CD4-positive, alpha-beta T cell treated with Interleukin-10 for 1 hour (primary cell): ENCODE measurements at places on chromosomes 16 and 17.

DNA sequence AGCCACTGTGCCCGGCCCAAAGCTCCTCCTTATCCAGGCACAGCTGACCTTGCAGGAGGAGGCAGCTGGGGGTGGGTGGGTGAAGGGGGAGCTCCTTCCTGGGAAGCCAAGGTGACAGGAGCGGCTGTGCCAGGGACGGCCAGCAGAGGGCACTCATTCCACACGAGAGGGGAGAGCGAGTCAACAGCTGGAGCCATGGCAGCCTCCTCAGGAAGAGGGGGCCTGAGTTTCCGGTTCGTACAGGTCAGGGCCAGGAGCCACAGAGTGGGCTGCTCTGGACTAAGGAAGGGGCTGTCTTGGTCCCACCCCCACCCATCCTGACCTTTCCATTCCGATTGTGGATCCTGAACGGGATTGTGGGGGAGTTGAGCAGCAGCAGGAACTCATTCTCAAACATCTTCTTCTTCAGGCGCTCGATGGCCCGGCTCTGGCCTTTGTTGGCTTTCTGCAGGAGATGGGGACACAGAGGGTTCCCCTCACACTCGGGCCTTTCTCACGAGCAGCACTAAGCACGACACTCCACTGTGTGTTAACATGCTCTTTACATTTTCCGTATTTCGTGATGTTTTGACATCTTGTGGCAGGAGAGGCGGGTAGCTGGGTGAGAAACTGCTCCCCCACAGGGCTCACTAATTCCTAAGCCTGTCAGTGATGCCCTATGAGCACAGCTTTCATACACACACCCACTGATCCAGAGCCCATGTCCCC lies 61.6 kb downstream of the TIMM22 start:
- DNase-seq: peak; percentile 38

DNA sequence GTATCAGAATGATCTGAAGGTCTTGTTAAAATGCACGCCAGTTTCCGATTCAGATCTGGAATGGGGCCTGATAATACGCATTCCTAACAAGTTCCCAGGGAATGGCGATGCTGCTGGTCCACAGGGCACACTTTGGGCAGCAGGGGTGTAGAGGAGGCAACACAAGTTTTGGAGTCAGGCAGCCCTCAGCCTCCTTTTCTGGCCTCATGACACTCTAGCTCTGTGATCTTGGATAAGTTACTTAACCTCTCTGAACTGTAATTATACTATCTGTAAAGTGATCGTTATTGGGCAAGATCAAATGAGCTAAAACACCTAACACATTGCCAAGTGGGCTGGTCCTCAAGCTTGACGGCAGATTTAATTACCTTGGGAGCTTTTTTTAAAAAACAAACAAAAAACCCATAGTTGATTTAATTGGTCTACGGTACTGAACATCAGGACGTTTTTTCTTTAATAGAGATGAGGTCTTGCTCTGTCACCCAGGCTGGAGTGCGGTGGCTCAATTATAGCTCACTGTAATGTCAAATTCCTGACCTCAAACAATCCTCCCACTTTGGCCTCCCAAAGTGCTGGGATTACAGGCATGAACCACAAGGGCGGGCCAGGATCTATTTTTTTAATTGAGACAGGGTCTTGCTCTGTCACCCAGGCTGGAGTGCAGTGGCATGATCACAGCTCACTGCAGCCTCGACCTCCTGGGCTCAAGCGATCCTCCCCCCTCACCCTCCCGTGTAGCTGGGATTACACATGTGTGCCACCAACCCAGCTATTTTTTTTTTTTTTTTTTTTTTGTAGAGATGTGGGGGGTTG lies 10.0 kb upstream of the MRPS23 start:
- DNase-seq: no peak

GRCh38 chr17:8798846-8799569 lies at the start of gene MFSD6L:
Gene MFSD6L (minus strand): TSS chr17:8799365. CDS start chr17:8799120, 245 bp downstream.
- DNase-seq: no peak

- DNase-seq: no peak
Observed at GRCh38 chr17:51608251-51608933, 348.0 kb downstream of the UTP18 start.

GRCh38 chr17:37605813-37606505 lies 3.3 kb downstream of the SYNRG start:
- DNase-seq: peak; percentile 69

GRCh38 chr16:66444049-66444481 lies 17.0 kb downstream of the BEAN1 start:
- DNase-seq: no peak

DNA sequence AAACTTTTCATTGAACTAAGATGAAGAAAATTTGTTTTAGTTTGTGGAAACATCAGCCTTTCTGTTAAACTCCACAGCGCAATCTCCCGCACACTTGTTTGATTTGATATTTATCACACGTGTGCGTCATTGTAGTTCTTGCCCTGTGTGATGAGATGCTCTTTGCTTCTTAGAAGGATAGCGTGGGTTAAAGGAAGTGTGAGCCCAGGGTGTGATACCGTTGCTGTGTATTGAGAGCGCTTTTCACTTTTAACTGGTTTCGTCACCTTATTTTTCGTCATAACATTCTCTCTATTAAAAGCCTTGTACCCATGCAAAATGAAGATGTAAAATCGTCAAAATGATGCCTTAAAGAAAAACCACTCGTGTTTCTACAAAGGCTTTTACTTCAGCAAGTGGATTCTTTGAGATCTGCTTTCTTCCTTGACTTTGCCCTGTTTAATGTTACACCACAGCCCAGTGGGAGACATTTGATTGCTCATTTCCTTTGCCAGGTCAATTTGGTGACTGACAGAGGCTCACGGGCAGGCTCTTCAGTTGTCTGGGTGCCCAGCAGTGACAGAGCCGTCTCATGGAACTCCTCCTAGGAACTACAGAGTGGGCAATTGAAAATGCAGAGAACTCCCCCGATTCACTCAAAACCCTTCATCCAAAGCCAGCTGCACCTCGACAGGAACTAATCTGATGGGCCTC lies 61.1 kb downstream of the RPA1 start:
- DNase-seq: peak; percentile 45

DNA sequence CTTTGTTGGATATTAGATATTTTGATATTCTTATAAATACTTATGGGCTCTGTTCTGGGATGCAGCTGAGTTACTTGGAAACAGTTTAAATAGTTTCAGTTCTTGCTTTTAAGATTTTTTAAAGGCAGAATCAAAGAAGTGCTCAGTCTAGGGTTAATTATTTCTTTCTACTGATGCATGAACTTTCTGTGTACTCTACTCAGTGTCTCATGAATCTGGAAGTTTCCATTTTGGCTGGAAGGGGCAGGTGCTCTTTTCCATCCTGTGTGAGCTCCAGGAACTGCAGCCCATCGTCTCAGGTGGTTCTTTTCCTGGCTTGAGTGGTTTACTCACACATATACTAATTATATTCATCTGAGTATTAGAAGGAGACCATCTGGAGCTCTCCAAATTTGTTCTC lies 61.1 kb upstream of the CPHXL start:
- no peak for DNase-seq

- DNase-seq: peak; percentile 58
Observed at GRCh38 chr17:75250009-75250471, 11.4 kb downstream of the GGA3 start.

DNA sequence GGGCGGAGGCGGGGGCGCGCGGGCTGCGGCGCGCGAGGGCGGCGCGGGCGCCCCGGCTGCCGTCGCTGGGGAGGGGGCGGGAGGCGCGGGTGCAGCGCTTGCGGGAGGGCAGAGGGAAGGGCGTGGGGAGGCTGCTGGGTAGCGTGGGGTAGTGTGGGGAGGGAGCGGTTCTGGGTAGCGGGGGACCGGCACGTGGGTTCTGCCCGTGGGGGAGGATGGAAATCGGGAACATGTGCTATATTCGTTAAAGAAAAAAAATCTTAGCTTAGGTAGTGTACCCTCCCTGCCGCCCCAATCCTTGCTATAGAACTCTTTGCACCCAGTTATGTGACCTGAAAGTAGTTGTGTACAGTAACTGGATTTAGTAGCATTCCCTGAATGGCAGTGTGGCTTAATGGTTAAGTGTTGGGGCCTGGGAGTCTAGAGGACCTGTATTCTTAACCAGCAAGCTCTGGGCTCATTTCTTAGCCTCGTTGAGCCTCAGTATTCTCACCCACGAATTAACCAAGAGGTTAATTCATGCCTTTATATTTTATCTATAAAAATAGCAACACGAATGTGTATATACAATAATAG lies 646 bp downstream of the RABEP1 start:
- no peak for DNase-seq

GRCh38 chr17:74859459-74860228 lies at the start of gene GRIN2C:
Gene GRIN2C (minus strand): TSS chr17:74859885. CDS start chr17:74855092, 4,793 bp downstream.
- DNase-seq: peak; percentile 36

- no peak for DNase-seq
Observed at GRCh38 chr17:73419051-73419450, 107.2 kb upstream of the CDC42EP4 start.

- no peak for DNase-seq
Observed at GRCh38 chr17:48632579-48633265, 6.6 kb upstream of the HOXB9 start.

DNA sequence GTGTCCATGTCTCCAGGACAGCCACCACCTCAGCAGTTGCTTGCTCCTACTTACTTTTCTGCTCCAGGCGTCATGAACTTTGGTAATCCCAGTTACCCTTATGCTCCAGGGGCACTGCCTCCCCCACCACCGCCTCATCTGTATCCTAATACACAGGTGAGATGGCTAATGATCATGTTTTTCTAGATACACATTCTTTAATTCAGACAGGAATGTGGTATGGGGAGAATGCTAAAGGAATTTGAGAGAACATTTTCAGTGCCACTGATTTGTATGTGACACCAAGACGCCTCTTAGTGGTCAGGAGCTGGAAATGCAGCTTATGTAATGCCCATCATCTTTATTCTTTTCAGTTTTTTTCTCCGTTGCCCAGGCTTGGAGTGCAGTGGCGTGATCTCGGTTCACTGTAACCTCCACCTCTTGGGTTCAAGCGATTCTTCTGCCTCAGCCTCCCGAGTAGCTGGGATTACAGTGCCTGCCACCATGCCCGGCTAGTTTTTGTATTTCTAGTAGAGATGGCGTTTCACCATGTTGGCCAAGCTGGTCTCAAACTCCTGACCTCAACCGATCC lies 8.9 kb upstream of the RAPGEFL1 start:
- DNase-seq: peak; percentile 76

DNA sequence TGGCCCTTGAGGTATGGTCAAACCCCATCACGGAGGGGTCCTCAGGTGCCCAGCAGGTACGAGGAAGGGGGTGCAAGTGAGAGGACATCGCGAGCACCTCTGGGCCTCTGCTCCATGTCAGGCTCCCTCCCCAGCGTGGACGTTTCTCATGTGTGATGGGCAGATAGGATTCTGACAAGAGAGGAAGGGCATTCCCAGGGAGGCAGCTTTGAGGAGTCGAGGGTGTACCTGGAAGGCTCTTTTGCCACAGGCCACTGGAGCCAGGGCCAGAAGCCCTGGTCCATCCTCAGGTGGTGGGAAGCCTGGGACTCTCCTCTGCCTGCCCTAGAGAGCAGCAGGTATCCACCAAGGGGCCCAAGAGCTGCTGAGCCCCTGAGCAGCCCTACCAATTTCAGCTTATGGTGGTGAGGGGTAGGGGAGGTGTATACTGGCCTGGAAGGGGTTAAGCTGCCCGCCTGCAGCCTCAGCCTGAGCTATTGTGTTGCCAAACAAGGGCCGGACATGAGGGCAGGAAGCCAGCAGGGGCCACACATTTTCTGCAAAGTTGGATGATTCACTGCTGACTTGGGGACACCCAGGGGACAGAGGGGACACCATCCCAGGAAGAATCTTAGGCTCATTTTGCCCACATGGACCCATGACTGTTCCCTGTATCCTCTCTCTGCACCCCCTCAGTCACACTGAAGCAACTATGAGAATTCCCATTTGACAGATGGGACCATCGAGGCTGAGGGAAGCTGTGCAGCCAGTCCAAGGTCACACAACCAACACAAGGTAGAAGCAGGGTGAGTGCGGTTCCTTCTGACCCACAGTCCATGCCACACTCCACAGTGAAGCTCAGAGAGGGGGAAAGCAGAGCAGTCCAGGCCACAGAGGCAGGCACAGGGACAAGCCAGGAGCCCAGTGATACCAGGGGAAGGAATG lies 1.7 kb downstream of the CDH5 start:
- DNase-seq: no peak

- DNase-seq: no peak
Observed at GRCh38 chr17:49708515-49709183, 885 bp upstream of the SLC35B1 start.

DNA sequence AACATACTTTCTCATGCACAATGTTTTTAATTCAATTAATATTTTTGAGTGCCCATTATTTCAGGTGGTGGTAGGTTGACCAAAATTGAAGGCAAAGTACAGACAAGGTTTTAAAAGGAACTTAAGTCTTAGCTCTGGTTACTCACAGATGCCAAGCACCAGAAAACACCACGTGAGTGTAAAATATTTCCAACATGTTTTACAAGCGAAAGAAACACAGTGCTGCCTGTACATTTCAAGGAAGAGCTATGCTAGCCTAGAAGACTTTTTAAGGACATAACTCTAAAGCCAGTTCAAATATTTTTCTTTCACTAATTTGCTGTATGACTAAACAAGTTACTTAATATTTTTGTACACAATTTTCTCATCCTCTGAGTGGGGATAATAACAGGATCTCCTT lies 736.4 kb upstream of the GOT2 start:
- DNase-seq: no peak

DNA sequence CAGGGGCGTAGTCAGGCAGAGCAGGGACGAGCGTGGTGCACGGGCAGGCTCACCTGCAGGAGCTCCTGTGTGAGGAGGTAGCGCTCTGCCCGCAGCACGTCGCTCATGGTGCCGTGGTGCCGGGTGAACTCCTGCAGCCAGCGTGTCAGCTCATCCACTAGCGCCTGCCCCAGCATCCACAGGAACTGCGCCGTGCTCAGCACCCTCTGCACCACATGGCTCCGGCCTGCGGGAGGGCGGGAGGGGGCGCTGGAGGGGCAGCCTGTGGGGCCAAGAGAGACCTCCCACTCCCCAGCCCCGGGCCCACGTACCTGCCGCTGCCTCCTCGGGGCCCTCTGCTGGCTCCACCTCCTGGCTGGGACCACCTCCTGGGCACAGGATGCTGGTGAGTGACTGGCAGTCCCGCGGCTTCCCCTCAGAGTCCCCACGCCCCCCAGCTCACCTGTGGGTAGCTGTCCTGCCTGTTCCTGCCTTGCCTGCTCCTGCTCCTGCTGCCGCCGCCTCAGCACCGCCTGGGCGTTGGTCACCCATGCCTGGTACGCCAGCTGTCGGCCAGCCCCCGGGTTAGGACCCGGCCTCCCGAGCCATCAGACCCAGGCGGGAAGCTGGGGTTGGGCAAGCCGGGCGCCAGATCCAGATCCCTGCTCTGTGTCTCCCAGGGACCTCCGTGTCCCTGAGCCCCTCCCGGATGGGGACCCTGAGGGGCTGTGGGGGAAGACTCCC lies 16.6 kb downstream of the CTU2 start:
- DNase-seq: no peak

- DNase-seq: no peak
Observed at GRCh38 chr17:15509095-15509494, 41.7 kb upstream of the CDRT4 start.
